Stimulated activated CD8-positive, alpha-beta memory T cell treated with anti-CD3 and anti-CD28 coated beads, Interleukin-4, amount 100 ng/mL, for 1 hour (primary cell): ENCODE measurements at places on chromosomes 3 and 15.

DNA sequence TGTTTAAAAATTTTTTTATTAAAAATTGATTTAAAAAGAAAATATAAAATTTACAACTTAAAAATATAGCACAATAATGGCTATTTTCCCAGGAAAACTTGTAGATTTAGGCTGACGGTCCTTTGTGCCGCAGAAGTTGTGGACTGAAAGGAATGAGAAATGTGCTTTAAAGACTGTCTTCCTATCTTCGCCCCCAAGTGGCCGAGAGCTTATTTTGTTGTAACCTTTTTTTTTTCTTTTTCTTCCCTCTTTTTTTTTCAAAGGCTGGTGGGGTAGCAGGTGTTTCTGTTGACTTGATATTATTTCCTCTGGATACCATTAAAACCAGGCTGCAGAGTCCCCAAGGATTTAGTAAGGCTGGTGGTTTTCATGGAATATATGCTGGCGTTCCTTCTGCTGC, 15.5 kb downstream of the SLC25A26 start:
- no peak for DNase-seq

GRCh38 chr15:32904448-32904847, 186.6 kb downstream of the GREM1 start:
- no peak for DNase-seq

GRCh38 chr3:127286571-127287140, 1.2 kb downstream of the PRR20G start:
- no peak for DNase-seq

- no peak for DNase-seq
Measured at GRCh38 chr15:57550640-57551039, 41.1 kb upstream of the MYZAP start.

- DNase-seq, result no peak
Measured at GRCh38 chr3:177657243-177657642, 460.0 kb upstream of the TBL1XR1 start.

DNA sequence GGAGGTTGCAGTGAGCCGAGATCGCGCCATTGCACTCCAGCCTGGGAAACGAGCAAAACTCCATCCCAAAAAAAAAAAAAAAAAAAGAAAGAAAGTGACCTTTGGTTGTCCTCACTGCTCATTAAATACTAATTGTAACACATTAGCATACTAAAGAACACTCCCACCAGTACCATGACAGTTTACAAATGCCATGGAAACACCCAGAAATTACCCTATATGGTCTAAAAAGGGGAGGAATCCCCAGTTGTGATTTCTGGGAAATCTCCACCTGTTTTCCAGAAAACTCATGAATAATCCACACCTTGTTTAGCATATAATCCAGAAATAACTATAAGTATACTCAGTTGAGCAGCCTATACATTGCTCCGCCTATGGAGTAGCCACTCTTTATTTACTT, 23.5 kb upstream of the INO80 start:
- no peak for DNase-seq

DNA sequence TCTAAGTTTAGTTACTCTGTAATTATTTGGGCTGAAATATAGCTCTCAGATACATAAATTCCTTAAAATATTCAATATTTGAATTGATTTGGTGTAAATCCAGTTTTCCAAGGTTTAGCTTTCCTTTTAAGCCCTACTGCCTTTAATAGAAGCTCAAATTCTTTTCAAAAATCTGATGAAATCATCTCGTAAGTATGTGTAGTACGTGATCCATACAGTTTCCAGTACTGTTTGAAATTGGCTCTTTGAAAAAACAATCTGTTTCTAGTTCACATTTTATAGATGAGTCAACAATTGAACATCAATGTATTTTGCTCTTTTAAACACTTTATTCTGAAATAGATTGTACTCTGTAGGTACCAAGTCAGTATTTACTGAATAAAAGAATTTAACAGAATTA, 84.2 kb downstream of the LRRC49 start:
- DNase-seq, result no peak

DNA sequence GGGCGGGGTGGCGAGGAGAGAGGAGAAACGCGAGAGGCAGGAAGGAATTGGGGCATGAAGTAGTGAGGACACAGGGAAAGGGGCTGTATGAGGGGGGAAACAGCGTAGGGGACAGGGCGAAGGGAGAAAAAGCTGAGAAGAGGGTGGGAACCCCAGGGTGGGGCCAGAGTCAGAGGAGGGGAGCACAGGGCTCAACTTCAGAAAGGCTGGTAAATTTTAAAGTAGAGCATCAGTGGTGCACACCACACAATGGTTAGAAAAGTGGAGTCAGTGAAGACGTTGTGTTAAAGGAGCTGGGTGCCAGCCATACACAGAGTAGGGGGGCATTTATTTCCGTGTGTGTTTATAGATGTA, 3.0 kb upstream of the RPP25 start:
- DNase-seq, result no peak

DNA sequence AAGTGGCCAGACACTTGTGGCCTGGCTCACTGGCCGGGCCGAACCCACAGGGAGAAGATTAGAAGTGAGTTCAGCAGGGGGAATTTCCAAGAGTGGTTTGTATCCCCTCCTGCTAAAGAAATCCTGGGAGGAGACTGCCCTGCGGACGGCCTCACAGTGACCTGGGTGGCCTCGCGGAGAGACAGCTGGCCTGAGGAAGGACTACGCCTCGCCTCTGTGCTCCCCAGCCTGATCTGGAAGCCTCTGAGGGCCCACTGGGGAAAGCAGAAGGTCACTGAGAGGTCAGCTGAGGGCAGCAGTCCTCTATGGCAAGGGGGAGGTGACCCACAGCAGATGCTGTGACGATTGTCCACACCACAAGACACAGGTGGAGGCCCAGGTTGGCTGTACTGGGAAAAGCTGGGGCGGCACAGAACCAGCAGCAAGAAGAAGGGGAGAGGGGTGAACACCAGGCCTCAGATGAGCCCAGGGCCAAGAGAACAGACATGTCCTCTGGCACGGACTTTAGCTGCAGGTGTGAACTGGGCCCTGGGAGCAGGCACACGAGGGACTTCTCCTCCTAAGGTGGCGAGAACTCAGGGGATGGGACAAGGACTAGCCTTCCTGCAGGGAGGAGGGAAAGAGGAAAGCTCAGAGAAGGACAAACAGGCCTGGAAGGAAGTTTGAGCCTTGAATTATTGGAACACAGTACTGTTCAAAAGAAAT, 37.2 kb upstream of the DLG1 start:
- DNase-seq, result no peak

DNA sequence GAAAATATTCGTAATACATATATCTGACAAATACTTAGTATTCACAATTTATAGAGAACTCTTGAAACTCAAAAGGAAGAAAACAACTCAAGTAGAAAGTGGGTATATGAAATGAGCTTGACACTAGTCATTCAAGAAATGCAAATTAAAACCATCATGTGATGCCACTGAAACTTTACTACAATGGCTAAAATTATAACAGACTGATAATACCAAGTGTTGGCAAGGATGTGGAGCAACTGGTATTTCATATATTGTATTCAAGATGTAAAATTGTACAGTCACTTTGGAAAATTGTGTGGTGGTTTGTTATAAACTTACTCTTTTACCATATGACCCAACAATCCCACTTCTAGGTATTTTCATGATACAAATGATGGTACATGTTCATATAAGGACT, 68.7 kb upstream of the AGTR1 start:
- no peak for DNase-seq

GRCh38 chr3:52182691-52183090, 15.3 kb upstream of the ALAS1 start:
- no peak for DNase-seq

- no peak for DNase-seq
Measured at GRCh38 chr3:52036222-52036694, 20.1 kb downstream of the DUSP7 start.

DNA sequence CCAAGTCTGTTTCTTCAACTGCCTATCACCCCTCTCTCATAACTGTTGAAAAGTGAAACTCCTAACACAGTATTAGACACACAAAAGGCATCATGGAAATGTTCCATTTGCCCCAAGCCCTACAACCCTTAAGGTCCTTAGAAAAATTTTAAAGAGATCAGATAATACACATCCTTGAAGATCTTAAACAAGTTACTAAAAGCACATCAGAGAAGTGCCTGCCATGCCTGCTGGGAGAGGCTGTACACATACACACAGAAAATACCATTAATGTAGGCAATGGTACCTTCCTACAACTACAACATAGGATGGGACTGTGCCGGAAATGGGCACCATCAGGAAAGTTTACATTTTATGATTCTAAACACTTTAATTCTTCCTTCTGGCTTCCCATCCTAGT, 3.3 kb downstream of the ADAM10 start:
- no peak for DNase-seq

DNA sequence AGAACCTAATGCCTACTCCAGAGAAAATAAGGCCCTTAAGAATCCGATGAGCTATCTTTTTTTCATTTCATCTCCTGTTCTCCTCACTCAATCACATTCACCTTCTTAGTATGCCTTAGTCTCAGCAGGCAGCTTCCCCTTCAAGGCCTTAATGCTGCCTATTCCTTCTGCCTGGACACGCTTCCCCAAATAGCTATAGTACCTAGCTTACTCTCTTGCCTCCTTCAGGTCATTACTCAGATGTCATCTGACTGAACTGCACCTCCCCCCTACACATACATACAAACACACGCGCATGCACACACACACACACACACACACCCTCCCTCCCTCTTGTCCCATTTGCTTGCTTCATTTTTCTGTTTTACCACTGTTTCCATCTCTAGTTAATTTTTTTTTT, 191.5 kb upstream of the MLF1 start:
- no peak for DNase-seq
